ENCODE measurements at places on chromosomes 12 and 14.
A peak's percentile ranks its signal among the peaks of the same experiment; 100 is the strongest.

GRCh38 chr12:3352230-3352629, 138.8 kb upstream of the PRMT8 start:
- no peak for DNase-seq

DNA sequence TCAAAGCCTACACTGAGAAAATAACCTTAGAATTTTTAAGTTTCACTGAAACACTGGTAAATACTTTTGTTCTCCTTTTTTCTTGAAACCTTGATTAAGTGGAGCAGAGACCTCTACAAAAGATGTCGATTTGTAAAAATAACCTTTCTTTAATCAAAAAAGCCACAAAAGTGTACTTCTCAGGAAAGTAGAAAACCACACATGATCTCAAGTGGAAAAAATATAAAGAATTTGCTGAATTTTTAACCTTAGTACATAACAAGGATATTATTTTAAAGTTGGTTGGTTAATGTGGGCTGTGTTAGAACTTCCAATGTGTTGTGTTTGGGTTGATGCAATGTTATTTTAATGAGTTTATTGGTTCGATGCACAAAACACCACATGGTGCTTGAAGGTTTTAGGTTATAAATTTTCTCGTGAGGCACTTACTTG, 8.6 kb downstream of the LGR5 start:
- DNase-seq, result no peak

DNA sequence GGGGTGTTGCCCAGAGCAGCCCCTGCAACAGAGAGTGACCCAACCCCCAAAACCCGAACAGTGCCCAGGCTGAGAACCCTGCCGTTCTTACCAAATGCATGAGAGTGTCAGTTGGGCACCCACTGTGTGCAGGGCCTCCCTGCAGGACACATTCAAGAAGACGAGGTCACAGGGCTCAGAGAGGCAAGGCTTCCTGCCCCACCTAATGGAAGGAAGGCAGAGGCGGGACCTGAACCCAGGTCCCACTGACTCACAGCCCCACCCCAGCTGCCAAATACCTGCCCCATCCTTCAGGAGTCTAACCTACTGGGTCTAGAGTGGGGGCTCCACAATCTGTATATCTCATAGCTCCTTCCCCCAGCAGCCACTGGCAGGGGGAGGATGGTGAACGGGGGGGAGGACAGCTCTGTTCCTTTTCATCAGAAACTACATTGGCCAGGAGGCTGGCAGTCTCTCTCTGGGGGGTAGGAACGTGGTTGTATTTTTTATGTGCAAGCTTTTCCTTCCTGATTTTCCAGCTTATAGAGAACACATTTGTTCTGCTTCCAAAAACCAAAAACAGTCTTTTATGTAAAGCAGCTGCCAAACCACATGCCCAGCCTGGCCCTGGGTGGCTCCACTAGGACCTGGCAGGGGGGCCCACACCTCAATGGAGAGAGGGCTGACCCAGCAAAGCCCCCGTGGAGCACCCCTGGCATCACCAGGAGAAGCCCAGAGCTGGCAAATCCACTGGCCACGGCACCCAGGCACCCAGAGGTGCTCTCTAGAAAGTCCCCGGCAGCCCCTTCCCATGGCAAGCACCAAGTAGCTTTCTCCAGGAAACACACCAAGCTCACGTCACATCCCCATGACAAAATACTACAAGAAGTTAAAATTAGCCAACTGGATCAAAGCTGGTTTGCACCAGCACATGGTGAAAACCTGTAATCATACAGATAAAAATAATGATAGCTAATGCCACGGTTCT, 17.0 kb downstream of the NCOR2 start:
- DNase-seq, result no peak

GRCh38 chr12:7155471-7156034, 25.4 kb downstream of the CLSTN3 start:
- no peak for DNase-seq

DNA sequence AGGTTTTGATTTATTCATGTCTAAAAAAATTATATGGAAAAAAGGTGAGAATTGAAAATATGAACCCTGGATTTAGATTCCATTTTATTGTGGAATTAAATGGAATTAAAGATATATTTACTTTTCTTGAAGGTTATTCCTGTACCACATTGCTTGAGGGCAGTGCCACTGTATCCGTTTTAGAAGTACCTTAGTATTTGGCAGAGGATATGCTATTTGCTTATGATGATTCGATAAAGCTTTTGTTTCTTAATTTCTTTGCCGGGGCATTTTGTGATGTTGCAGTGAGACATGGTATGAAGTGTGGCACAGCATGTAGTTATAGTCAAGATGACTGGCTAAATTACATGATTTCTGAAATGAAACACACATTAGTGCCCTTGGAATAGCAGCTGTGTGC, 7.6 kb downstream of the TMTC2 start:
- DNase-seq, result no peak

- DNase-seq, result no peak
Measured at GRCh38 chr14:100585448-100586152, 1.6 kb downstream of the BEGAIN start.

DNA sequence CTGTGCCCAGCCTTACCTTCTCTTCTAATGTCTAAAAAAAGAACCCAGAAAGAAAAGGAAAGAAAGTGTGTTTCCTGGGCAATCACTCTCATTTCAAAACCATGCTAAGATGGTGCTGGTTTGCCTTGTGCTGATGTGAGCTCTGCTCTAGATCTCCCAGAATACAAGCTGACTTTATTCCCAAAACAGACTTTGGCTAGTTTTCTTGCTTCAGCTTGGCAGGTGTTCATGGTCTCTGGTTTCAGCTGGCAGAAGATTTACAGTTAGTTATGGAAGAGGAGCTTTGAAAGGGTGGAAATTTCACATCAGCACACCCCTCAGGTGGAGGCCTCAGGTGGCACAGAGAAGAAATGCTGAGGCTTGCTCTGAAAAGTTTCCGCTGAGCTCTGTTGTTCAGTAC, 34.4 kb downstream of the PPP1R36 start:
- no peak for DNase-seq

DNA sequence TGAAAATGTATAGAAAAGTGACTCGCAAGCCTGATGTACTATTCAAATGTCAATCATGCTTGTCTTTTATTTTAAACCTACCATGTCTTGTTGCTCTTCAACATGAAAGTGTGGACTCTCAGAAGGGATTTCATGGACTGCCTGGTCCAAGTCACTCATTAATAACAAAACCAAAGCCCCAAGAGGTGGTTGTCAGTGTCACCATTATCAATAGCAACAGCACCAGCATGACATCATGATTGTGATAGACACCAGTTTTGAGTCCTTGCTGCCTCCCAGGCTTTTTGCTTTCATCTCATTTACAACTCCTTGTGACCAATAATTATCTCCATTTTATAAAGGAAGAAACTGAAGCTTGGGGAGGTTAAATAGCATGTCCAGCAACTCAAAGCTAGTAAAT, 112.0 kb upstream of the TMPO start:
- DNase-seq, result no peak

DNA sequence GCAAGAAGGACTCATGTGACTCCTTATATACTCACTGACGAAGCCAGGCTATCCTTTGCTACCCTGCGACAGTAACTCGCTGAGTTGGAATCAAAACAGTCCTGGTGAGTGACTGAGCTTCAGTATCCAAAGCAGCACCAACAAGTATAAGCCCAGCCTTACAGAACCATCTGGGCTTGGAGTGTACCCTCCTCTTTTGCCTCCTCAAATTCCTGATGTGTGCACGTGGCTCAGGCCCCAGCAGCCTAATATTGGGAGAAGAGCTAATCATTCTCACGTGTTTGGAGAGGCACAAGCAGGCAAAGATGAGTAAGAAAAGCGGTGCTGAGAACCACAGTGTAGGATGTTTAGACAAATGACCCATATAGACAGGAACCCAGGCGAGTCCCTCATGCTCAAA, 34.4 kb downstream of the PPTC7 start:
- no peak for DNase-seq

GRCh38 chr12:10097521-10097920, 1.3 kb downstream of the CLEC1A start:
- DNase-seq, result no peak

DNA sequence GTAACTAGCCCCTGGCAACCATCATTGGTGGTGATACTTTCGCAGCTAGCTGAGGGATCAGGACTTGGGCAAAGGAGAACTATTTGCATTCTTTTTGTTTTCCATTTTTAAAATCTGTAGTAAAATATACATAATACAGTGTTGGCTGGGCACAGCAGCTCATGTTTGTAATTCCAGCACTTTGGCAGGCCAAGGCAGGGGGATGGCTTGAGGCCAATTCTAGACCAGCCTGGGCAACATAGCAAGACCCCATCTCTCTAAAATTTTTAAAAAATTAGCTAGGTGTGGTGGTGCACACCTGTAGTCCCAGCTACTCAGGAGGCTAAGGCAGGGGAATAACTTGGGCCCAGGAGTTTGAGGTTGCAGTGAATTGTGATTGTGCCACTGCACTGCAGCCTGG, 20.0 kb downstream of the TFCP2 start:
- DNase-seq, result no peak

- no peak for DNase-seq
Measured at GRCh38 chr12:116735951-116736599, 1.8 kb downstream of the SPRING1 start.

DNA sequence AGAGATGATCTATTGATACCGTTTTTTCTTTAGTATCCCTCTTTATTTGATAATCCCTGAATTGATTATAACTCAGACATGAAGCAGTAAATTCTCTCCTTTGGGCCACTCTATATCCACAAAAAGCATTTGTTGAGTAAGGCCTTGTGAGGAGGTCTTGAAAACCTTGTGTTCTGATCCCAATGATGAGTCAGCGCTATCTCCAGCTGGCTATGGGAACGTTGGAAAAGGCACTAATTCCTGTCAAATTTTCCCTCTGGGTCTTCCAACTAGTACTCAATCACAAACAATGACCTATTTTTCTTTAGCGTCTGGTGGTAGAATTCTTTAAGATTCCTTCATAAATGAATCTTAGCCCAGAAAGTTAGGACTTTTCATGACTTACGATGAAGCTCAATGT, 168.4 kb upstream of the LRIG3 start:
- DNase-seq, result no peak

- DNase-seq, result peak; percentile 97
Measured at GRCh38 chr12:6764011-6764828, 1.9 kb upstream of the PTMS start.

GRCh38 chr12:121314431-121314830, 17.9 kb upstream of the CAMKK2 start:
- DNase-seq, result no peak

GRCh38 chr14:39739796-39740195, 307.6 kb upstream of the FBXO33 start:
- no peak for DNase-seq

GRCh38 chr12:63420206-63420644, 248.1 kb downstream of the DPY19L2 start:
- DNase-seq, result no peak

- DNase-seq, result no peak
Measured at GRCh38 chr12:93669452-93669851, 7.7 kb upstream of the CRADD start.

DNA sequence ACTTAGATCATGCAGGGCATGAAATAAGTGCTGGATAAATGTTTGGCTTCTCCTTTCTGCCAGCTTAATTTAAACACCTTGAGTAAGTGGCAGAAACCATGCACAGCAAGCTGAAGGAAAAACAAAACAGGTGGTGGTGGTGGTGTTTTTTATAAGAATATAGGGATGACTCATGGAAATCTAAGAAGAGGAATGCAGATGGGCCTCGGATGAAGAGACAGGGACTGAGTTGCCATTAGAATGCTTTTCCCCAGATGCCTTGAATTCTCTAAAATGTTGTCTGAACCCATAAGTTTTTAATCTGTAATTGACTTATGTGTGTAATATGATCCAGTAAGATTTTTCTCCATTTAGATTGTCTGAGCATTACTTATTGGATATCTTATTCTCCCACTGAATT, 93.1 kb upstream of the ZDHHC17 start:
- DNase-seq, result no peak

DNA sequence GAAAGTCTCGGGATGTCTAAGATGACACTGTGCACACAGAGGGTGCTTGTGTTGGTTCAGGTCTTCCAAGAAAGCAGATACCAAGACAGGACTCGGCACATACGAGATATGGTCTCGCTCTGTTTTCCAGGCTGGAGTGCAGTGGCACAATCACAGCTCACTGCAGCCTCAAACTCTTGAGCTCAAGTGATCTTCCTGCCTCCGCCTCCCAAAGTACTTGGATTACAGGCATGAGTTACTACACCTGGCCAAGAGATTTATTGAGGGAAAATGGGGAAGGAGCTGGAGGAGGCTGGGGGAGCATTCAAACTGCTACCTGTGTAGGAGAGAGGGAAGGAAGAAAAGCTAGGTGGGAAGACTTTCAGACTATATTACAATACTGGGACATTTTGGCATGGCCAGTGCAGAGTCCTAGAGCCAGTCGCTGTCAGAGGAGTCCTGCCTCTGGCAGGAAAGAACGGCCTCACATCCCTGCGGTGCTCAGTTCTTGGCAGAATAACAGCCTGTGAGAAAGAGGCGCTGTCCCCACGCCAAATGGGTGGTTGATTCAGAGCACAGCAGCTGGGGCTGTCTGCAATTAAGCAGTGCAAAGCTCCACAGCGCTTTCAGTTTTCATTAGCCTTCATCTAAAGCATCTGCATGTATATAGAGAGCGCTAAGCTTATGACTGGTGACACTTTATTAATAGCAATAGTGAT, 18.3 kb downstream of the SLC17A8 start:
- no peak for DNase-seq

- no peak for DNase-seq
Measured at GRCh38 chr12:85644508-85644907, 191.7 kb downstream of the RASSF9 start.

- DNase-seq, result no peak
Measured at GRCh38 chr14:54785136-54785777, 117.4 kb downstream of the GCH1 start.

DNA sequence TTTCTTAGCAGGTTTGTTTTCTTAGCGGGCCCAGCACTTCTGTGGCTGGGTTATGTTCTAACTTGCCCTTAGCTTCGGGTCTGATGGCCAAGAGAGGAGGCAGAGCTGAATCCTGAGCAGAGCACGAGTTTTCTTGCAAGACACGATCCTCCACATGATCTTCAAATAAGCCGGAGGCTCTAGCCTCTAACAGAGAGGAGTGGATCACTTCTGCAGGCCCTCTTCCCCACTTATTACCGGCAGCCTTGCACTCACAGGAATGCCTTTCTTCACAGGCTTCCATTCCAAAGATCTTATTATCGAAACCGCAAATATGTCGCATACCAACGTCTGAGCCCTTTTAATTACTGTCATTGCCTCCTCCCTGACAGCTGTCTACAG, 79.5 kb downstream of the SINHCAF start:
- no peak for DNase-seq

DNA sequence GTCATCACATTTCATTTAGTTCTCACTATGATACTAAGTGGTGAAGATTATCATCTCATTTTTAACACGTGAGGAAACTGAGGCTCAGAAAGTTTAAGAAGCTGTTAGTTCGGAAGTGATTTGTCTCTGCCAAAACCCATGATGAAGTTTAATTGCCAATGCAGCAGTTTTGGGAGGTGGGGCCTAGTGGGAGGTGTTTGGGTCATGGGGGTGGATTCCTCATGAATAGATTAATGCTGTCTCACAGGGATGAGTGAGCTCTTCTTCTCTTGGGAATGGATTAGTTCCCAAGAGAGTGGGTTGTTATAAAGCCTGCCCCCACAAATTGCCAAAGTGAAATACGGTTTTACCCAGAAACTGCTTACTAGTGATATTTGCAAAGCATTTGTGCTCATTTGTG, 91.5 kb upstream of the IGF1 start:
- no peak for DNase-seq
